ENCODE measurements at places on chromosomes 11 and 22.

GRCh38 chr11:94169516-94169915 lies 40.9 kb downstream of the PANX1 start:
- DNase-seq = no peak

DNA sequence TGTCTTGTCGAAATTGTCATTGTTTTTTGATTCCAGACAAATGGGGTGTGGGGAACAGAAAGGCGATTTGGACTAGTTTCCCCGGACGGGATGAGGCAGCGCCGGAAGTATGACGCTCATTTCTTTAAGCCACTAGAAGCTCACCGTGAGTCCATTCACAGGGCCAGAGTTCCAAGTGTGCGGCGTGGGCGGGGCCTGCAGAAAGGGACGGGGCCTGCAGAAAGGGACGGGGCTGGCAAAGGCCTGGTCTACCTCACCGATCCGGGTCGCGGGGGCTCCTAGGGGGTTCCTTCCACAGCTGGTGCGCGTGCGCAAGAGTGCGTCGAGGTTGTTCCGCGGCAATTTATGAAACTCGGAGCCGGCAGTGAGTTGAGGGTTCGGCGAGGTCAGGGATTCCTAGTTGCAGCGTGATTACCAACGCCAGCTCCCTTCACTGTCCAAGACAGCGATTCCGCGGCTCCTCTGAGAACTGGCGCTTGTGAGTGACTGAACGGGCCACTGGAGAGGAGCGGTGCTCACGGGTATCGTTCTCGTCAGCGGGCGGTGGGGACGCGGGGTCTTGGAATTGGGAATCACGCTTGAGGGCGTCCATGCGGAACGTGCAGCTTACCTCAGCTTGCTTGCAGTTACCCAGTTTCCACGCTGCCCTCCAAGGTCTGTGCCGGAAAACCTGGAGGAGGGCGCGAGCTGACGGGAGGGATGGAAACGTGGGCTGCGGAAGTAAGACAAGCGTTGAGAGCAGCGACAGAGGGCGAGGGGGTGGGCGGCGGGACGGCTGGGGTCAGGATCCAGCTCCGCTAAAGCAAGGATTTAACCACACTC lies at the start of gene ZNF215:
Gene ZNF215, plus strand, starts transcription at position 219 of the 822 bp plus-strand sequence. CDS start 5,847 bp downstream, outside the sequence.
- DNase-seq = no peak

GRCh38 chr11:36122671-36123070 lies 166.6 kb downstream of the COMMD9 start:
- no peak for DNase-seq

DNA sequence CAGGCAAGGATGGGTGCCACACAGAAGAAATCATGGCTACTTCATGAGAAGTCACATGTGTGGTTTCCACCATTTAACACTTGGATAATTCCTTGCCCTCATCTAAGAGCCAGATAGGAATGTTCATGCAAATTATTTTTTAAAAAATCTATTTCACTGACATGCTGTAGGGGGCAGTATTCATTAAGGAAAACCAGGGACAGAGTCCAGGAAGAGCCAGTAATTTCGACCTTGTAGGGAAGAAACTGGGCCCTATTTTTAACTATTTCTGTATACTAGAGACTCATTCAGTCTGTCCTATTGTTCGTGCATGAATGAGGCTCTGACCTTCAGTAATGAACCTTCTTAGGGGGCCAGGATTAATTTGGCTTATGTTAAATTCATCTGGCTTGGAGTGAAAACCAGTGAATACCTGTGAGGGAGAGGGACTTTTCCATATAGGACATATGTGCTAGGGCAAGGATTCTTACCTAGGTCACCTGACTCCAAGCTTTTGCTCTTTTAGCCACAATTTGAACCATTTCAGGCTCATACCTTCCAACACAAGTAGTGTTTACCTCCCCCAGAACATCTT lies 192.7 kb downstream of the NAV2 start:
- DNase-seq = no peak

- no peak for DNase-seq
Observed at GRCh38 chr11:2136952-2137201, 2.3 kb downstream of the IGF2 start.

GRCh38 chr22:45783021-45783420 lies 111.4 kb downstream of the ATXN10 start:
- no peak for DNase-seq

DNA sequence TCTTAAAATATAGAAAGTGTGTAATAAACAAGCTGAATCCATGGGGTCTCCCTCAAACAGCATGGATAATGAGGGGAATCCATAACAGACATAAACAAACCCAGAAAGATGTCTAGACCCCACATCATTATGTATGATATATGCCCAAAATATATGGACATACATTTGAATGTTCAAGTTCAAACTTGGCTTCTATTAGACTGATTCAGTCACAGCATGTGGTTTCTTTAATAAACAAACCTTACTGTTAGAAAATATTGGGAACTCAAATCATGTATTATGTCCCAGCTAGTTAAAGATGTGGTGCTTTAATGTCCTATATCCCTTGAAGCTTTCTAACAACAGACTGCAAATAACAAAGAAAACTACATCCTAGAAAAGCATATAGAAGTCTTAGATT lies 228.6 kb downstream of the SOX6 start:
- no peak for DNase-seq

Measured in DMS 273 treated with DMSO at 0.1 percent for 48 hours (cell line).